ENCODE measurements at places on chromosomes 16 and 17.

- H3K4me1 ChIP-seq, result peaks cover 4% of the 10 kb centered on the region
- DNase-seq, result no peak
- no peaks in the 10 kb centered on the region for H3K27me3 ChIP-seq
- H3K27ac ChIP-seq, result no peak overlapping the region
These were observed 7.8 kb upstream of the N4BP1 start for GRCh38 chr16:48617711-48618148.

DNA sequence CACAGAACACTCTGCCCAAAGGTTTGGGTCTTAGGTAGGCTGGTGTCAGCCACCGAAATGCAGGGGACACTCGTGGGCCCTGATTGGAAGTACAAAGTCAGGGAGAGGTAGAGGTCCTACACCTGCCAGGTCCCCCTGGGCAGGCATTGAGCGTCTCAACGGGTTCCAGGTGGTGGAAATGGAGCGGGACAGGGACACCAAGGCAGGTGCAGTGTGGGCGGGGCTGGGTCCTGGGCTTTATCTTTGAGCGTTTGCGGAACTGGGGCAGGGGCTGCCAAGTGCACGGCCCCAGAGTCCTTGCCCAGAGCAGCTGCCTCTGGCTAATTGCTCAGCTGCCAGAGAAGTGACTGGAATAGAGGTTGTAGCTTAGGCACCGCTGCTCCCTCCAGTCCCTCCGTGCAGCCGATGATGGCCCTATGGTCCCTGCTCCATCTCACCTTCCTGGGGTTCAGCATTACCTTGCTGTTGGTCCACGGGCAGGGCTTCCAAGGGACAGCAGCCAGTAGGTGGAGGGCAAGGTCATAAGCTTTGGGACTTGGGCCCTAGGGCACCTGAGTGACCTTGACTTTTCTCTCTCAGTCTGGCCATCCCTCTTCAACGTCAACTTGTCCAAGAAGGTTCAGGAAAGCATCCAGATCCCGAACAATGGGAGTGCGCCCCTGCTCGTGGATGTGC is at the start of gene ZACN:
TSS of gene ZACN (plus strand) at position 323 of the 675 bp plus-strand sequence. CDS start at position 406, 83 bp downstream.
- H3K27ac ChIP-seq, result no peak within 1 kb of the TSS
- H3K4me3 ChIP-seq, result peak within 1 kb of the TSS; percentile 58
- H3K36me3 ChIP-seq, result peaks cover 17% of the 10 kb centered on the region
- H3K4me1 ChIP-seq, result peaks cover 15% of the 10 kb centered on the region
- no peak for DNase-seq

DNA sequence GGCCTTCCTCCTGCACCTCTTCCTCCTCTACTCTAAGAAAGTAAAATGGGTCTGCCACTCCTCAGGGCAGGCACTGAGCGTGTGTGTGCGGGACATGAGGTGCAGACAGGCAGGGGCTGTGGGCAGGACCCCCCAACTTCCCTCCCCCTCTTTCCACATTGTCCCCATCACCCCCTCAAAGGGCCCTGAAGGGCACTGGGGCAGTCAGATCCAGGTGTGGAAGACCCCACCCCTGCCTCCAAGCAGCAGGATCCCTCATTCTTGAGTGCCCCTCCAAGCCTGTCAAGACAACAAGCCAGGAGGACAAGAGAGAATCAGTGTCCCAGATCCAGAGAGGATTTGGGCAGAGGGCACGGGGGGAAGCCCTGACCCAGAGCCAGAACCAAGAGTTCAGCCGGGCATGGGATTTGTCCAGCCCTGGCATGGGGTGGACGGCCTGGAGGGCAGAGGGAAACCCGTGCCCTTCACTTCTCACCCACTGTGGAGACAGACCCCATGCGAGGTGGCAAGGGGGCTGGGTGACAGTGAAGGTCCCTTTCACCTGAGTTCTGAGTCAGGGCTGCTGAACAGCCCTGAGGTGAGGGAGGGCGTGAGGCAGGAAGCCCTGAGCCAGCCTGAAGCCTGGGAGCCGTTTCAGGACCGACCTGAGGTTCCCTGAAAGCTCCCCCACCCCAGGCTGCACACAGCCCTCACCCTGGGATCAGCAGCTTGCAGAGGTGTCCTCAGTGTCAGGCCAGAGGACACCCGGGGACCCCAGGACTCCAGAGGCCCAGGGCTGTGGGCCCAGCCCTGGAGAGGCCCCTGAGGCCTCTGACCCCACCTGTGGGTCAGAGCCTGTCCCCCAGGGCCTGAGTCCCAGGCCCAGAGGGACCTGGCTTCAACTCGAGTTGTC is 45.8 kb downstream of the USP22 start:
- H3K27ac ChIP-seq, result peak overlapping the region; percentile 66
- no peak overlapping the region for H3K4me3 ChIP-seq
- DNase-seq, result peak; percentile 78
- H3K36me3 ChIP-seq, result peaks cover 37% of the 10 kb centered on the region
- H3K4me1 ChIP-seq, result no peaks in the 10 kb centered on the region

- H3K4me1 ChIP-seq, result peaks cover 3% of the 10 kb centered on the region
- no peaks in the 10 kb centered on the region for H3K27me3 ChIP-seq
- DNase-seq, result no peak
- H3K27ac ChIP-seq, result no peak overlapping the region
- H3K4me3 ChIP-seq, result no peak overlapping the region
These were observed 38.5 kb downstream of the PGS1 start for GRCh38 chr17:78416791-78417530.

- no peak overlapping the region for H3K4me3 ChIP-seq
- H3K27me3 ChIP-seq, result no peaks in the 10 kb centered on the region
- no peaks in the 10 kb centered on the region for H3K36me3 ChIP-seq
- H3K4me1 ChIP-seq, result no peaks in the 10 kb centered on the region
- DNase-seq, result no peak
- no peak overlapping the region for H3K27ac ChIP-seq
These were observed 99.5 kb downstream of the CHD9NB start for GRCh38 chr16:52953215-52953614.

GRCh38 chr17:32484041-32484461 is 2.7 kb upstream of the CDK5R1 start:
- H3K27ac ChIP-seq, result peak overlapping the region; percentile 89
- no peaks in the 10 kb centered on the region for H3K27me3 ChIP-seq
- DNase-seq, result peak; percentile 82

GRCh38 chr16:81061871-81062608 is 15.0 kb downstream of the C16orf46 start:
- DNase-seq, result no peak
- no peak overlapping the region for H3K27ac ChIP-seq
- no peaks in the 10 kb centered on the region for H3K27me3 ChIP-seq
- no peaks in the 10 kb centered on the region for H3K36me3 ChIP-seq

- no peaks in the 10 kb centered on the region for H3K27me3 ChIP-seq
- peak overlapping the region; percentile 87 for H3K4me3 ChIP-seq
- H3K27ac ChIP-seq, result peak overlapping the region; percentile 8
- DNase-seq, result peak; percentile 90
These were observed 639 bp downstream of the MIF4GD start for GRCh38 chr17:75270218-75270965.

DNA sequence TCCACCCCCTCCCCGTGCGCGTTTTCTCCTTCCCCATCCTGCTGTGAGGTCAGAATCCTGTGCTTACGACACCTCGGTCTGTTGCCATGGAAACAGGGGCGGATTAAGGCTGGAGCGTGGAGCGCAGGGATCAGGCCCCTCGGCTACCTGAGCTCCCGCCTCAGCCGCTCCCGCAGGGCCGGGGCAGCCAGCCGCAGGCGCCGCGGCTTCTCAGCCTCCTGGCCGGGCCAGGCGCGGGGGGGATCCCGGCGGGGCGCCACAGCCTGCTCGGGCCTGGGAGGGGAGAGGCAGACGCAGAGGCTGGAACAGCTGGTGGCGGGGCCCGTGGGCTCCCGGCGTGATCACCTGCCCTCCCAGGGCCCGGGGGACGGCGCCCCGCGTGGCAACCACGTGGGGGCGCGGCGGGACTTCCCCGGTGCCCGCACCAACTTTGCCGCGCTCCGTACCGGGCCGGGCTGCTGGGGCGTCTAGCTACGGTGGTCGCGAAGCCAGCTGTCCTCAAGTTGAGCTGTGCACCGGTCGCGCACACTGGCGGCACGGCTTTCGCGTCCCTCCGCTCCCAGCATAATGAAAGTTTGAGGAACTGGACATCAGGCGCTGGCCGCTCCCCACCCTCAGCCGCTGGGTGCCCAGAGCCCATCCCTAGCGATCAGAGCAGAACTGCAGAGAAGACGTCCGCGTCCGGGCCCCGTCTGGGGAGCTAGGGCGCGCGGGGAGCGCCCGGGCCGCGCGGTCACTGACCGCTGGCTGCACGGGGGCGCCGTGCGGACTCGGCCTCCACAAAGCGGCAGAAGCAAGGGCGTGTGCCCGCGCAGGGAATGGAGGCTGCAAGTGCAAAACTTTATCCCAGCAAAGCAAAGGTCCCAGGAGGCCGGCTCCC is 1.2 kb downstream of the RTN4RL1 start:
- peaks cover 12% of the 10 kb centered on the region for H3K27me3 ChIP-seq
- H3K27ac ChIP-seq, result no peak overlapping the region
- DNase-seq, result peak; percentile 97
- peaks cover 10% of the 10 kb centered on the region for H3K36me3 ChIP-seq
- H3K4me3 ChIP-seq, result peak overlapping the region; percentile 86

DNA sequence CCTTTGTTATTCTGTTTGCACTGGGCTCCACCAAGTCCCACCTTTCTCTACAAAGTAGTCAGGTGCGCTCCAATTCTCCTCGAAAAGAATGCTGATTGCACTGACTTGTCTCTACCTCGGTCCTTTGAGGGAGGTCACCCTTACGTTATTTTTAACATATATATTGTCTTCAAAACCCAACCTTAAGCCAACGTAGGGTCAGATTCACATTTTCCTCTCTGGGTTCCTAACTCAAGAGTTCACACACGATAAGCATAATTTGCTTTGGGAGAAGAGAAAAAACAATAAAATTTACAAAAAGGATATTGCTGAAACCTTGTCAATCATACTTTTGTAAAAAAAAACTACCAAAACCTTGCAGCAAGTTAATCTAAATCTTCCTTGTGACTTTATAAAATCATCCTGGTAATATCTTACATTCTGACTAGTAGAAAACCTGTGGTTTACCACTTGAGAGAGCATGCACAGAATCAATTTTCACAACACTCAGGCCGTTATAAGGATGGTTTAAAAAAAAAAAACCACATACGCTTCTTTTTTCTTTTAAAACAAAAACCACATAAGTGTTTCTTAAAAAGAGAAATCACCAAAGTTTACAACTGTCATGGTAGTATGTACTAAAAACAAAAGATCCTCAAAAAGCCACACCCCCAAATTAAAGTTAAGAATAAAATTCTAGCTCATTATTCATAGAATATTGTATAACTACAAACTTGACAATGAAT is 72.2 kb upstream of the TRAP1 start:
- no peak for DNase-seq
- H3K27me3 ChIP-seq, result no peaks in the 10 kb centered on the region
- no peak overlapping the region for H3K27ac ChIP-seq
- H3K4me3 ChIP-seq, result no peak overlapping the region
- H3K36me3 ChIP-seq, result peaks cover 87% of the 10 kb centered on the region

DNA sequence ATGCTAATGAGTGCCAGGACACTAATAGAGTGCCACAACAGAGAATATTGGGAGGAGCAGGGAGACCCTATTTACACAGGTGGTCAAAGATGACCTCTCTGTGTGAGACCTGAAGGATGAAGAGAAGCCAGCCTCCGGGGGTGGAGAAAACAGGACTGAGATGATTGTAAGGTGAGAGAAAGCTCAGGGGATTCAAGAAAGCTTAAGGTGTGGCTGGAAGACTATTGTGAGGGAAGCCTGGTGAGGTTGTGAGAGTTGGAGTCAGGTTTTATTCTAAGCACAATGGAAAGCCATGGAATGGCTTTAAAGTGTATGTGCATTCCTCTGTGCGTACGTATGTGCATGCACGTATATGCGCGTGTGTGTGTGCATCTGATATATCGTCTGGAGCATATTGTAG is 10.4 kb upstream of the MARCHF10 start:
- no peak overlapping the region for H3K27ac ChIP-seq
- DNase-seq, result peak; percentile 71
- H3K4me1 ChIP-seq, result peaks cover 2% of the 10 kb centered on the region
- no peaks in the 10 kb centered on the region for H3K36me3 ChIP-seq

DNA sequence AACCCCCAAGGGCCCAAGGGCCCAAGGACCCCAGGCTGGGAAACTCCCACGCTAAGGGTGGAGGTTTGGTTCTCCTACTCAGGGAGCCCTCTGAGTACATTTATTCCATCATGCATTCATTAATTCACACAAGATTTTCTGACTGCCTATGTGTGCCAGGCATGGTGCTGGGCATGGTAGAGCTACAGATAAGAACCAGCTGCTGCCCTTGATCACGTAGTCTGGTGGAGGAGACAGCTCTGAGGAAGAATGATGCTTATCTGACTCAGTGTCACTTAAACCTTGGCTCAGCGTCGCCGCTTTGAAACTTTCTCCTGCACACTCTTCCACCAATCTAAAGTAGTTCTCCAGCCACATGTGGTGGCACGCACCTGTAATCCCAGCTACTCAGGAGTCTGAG is 3.6 kb upstream of the ARL4D start:
- no peak overlapping the region for H3K4me3 ChIP-seq
- H3K4me1 ChIP-seq, result peaks cover 8% of the 10 kb centered on the region
- H3K27me3 ChIP-seq, result no peaks in the 10 kb centered on the region
- peak; percentile 45 for DNase-seq

Measured in endodermal cell (in vitro differentiated cells).